ENCODE measurements at places on chromosomes 5 and 9.

- DNase-seq: no peak
Measured at GRCh38 chr5:65762234-65762633, 40.2 kb downstream of the NLN start.

DNA sequence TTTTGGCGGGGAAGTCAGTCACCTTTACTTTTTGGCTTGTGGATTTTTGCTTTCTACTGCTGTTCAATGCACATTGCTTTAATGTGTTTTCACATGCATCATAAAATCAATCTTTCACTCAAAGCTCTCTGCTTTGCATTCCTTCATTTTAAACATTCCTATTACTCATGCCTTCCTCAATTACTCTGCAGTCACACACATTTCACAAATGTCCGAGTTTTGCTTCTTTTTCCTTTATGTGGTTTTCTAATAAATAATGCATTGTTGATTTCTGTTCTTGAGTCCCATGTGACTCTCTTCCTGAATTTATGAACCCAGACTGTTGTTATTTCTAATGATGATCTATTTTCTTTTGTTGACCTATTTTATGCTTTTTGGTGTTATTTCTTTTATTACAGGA is 82.3 kb upstream of the EPB41L4B start:
- no peak for DNase-seq

DNA sequence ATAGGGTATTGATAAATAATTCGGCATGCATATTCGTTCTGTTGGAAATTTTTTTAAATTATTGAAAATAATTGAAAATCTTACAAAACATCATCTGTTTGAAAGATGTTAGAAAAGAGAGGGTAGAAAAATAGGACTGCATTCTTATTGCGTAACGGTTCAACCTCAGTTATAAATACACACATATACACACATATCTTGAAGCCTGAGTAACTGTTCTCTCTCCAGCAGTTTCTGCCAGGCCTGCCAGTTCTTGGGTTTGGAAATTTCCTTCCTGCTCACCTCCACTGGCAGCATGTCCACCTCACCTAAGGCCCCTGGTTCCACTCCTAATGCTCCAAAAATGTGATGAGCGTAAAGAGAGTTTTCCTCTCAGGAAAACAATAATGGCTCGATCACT is 9.1 kb downstream of the SPATA31E1 start:
- DNase-seq: no peak

DNA sequence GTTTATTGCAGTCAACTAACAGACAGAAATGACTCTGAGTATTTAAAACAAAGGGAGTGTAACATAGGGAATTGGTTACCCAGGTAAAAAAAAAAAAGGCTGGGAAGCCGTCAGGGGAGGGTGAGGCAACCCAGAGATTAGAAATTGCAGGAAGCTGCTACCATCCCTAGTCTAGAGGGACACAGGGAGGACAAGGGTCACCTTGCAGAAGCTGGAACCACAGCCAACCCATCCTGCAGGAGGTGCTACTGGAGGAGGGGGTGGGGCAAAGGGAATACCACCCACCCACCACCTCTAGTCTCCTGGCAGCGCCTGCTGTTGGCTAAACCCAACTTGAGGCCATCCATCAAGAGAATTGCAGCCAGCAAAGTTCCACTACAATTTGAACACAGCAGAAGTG is 6.5 kb downstream of the CAST start:
- no peak for DNase-seq
